COR-L47 (cell line): ENCODE measurements at places on chromosomes 1 and 21.
A peak's percentile ranks its signal among the peaks of the same experiment; 100 is the strongest.

GRCh38 chr1:243982447-243983018, 68.5 kb upstream of the ZBTB18 start:
- no peak for DNase-seq

DNA sequence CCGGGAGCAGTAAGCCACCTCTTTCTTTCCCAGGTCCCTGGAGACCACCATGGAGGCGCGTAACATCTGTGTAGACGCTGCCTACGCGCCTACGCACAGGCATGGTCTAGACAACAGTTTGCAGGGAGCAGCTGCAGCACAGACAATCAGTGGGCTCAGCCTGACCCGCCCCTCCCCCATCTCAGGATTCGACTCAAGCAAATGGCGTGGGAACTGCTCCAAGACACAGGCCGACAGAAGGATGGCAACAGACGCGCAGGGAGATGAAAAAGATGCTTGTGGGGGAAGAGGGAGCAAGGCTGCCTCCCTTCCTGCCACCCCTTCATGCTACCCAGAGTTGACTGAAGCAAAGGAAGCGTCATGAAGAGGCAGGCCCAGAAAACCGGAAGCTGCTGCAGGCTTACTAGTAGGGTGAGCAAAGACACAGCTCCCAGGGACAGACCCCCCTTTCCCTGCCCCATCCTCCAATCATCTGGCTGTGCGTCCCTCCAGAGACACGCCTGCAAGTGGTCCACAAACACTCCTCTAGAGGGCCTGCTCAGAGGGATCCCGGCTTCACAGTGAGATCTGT, 19.5 kb downstream of the STK40 start:
- no peak for DNase-seq

GRCh38 chr21:31618696-31619430, 40.6 kb upstream of the SOD1 start:
- no peak for DNase-seq

DNA sequence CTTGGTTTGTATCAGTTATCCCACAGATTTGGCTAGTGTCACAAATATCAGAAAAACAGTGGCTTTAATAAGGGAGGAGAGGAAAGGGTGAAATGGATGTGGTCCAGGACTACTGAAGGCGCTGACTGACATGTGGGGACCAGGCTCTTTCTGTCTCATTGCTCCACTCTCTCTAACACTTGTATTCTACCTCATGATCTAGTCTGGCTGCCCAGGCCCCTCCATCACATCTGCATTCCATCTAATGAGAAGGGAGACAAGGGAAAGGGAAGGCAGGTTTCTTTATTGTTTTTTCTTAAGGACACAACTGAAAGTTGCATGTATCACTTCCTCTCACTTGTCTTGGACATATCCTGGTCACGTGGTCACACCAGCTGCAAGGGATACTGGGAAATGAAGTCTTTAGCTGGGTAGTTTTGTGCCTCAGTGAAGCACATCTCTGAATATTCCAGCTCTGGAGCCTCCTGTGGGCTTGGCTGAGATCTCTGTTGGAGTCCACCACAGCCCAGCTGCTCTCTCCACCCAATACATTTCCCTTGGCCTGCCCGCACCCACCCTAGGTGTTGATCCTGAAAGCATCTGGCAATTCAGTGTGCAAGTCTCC, 42.0 kb upstream of the PADI2 start:
- DNase-seq, result no peak

GRCh38 chr1:70628973-70629372, 217.9 kb downstream of the CTH start:
- no peak for DNase-seq

- no peak for DNase-seq
Observed at GRCh38 chr1:151326619-151327222, 495 bp downstream of the PI4KB start.

DNA sequence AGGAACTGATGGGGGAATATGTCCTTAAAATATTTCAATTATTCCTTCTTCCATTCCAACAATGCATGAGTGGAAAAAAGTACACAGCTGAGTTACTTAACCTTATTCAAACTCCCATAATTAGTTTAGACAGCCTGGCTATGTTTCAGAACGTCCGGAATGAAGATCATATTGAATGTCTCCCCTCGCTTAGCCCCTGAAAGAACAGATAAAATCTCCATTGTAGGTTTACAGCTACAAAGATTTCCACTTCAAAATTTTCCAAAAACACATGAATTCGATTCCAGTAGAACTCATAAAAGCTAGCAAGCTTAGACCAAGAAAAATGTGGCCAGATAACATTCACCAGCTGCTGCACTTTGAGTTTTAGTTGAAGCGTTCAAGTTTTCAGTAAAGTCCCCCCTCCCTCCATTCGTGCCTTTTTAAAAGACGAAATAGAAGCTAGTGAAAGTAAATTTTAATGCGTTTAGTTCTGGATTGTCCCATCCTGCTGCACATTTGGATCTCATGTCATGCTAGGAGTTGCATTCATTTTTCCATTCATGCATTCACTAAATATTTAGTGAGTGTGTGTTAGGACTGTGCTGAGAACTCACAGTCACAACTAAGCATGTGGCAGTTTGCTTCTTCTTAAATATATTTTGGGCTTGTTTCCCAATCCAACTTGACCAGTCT, 29.4 kb upstream of the SSX2IP start:
- no peak for DNase-seq

GRCh38 chr1:173107696-173108095, 57.0 kb upstream of the TNFSF18 start:
- no peak for DNase-seq

GRCh38 chr1:203796236-203796605, 798 bp downstream of the ZBED6 start:
- DNase-seq, result no peak

DNA sequence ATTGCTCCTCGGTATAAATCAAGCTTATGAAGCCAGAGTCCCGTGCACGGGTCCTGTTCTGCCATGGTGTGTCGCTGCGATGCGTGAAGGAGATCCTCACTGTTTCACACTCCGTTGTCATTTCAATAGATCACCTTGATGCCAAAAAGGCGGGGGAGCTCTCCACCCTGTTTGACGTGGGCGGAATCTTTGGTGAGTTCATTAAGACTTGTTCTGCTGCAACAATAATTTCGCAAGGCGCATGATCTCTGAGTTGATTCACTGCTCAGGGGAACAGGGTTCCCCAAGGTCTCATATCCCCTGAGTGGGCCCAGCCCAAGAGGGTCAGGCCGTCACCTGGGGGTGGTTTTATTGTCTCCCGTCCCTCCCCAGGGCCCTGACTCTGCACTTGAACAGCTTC, 50.0 kb downstream of the SLC37A1 start:
- no peak for DNase-seq

DNA sequence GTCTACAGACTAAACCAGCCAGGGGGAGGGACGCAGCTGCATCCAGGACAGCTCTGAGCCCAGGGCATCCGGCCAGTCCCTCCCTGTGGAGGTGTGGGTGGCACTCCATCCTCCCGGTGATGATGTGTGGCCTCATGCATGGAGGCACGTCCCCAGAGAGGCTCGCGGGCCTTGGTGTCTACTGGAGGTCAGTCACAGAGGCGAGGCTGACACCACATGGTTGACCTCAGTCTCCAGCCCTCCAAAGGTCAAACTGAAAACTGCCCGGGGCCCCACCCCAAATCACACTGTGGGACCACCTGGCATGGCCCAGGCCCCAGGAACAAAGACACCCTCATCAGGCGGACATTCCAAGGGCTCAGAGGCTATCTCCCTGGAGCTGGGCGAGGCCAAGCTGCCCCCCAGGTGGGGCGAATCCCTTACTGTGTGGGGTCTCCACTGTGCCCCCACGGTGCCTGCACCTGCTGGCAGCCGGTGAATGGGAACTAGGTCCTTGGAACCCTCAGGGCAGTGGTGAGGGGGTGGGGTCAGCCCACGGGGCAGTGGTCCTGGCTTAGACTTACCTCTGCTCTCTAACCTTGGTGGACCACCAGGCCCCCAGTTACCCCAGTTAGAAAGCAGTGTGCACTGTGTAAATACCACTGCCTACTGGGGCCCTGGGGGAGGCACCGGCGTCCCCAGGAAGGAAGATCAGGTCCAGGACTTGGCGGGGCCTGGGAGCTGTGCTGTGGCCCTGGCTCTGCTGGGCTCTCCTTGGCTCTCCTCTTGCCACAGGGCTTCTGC, 49.1 kb downstream of the TRPM2 start:
- no peak for DNase-seq

DNA sequence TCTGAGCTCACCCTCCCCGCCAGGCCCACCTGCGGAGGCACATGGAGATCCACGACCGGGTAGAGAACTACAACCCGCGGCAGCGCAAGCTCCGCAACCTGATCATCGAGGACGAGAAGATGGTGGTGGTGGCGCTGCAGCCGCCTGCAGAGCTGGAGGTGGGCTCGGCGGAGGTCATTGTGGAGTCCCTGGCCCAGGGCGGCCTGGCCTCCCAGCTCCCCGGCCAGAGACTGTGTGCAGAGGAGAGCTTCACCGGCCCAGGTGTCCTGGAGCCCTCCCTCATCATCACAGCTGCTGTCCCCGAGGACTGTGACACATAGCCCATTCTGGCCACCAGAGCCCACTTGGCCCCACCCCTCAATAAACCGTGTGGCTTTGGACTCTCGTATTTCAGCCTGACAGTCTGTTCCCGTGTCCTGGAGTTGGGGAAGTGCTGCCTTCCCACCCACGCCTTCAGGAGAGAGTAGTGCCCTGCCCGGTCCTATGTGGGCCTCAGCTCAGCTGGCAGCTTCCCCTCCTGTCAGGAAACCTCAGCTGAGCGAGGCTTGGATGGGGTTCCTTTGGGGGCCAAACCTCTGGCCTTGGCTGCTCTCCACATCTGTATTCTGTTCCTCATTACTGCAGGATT, 9.2 kb downstream of the ZBTB48 start:
- DNase-seq, result no peak

GRCh38 chr1:204350857-204351573, 8.7 kb downstream of the PLEKHA6 start:
- peak; percentile 84 for DNase-seq

DNA sequence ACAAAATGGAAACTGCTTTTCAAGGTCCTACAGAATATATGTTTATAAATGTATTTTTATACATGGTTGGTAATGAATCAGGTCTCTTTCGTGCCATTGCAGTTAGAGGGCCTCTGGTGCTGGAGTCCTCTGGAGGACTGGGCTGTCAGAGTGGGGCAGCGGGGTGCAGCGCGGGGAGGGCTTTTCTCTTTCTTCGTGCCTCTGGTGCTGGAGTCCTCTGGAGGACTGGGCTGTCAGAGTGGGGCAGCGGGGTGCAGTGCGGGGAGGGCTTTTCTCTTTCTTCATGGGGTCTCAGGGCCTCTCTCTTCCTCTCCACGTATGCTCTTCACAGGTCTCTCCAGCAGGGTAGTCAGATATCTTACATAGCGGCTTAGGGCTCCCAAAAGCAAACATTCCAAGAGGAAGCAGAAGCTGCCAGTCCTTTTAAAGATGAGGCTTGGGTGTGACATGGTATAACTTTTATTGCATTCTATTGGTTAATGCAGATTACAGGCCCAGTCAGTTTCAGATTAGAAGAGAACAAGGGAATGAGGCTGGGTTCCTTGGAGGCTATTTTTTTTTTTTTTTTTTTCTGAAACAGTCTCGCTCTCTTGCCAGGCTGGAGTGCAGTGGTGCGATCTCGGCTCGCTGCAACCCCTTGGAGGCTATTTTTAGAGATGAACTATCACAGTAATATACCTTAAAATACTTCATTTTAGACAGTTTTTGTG, 13.1 kb downstream of the SDCCAG8 start:
- no peak for DNase-seq
